ENCODE measurements at places on chromosomes 3 and 15.

DNA sequence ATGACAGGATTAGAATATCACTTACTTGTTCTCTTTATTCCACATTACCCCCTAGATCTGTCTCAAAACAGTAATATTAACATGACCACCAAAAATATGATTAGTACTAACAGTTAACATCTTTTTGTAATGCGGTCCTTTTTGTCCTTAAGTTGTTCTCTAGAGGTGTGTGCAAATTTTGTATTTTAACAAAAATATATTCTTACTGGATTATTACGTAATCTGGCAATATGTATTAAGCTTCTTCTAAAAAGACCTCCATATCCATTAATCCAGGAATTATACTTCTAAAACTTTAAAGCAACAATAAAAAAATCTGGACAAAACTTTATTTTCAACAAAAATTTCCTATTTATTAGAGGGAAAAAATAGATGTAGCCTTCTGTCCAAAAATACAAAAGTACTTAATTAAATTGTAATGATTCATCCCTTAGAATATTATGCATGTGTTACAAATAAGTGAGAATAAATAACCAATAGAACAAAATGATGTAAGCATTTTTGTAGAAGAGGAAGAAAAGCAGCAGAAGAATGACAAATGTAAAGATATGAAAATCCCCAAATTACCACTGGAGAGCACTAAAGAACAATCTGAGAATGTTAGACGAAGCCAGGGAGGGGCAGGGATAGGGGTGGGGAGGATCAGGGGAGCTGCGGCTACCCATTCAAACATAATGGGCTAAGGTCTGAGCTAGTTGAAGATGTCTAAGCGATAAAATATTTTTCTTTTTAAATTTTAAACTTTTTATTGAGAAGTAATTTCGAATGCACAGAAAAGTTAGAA is 945.6 kb downstream of the MCTP2 start:
- DNase-seq: no peak

DNA sequence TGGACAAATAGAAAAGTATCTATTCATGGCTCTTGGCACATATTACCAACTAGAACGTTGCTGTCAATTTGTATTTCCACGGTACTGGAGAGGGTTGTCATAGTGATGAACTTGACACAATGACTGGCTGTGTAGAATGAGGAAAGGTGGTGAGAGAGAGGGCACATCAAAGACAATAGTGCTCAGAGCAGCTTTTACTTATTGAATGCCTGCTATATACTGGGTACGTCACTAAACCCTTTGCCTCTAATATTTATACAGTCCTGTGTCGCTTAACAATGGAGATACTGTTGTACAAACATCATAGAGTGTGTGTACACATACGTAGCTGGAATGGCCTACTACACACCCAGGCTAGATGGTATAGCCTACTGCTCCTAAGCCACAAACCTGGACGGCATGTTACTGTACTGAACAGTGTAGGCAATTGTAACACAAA is 8.3 kb downstream of the TMPRSS7 start:
- DNase-seq: no peak

- DNase-seq: no peak
Measured at GRCh38 chr3:34531156-34531555, 732.7 kb downstream of the PDCD6IP start.

GRCh38 chr3:24578324-24578723 is 83.7 kb upstream of the THRB start:
- DNase-seq: no peak

- no peak for DNase-seq
Measured at GRCh38 chr15:80437334-80437891, 33.2 kb downstream of the ARNT2 start.

DNA sequence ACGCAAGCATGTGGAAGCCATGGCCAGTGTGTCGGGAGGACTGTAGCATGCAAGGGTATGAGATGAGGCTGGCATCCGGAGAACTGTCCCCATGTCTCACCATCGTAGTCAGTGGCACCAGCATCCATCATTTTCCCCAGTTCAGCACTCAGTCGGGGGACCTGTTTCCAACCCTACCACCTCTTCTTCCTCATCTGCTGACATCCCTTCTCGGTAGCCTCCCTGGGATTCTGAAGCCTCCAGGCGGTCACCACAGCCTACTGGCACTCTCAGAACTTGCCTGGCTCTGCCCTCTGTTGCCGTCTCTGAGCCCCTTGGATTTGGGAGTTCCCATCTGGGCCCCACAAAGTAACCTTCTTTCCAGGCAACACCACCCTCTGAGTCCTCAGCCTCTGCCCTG is 131.1 kb upstream of the ABHD17C start:
- DNase-seq: no peak

DNA sequence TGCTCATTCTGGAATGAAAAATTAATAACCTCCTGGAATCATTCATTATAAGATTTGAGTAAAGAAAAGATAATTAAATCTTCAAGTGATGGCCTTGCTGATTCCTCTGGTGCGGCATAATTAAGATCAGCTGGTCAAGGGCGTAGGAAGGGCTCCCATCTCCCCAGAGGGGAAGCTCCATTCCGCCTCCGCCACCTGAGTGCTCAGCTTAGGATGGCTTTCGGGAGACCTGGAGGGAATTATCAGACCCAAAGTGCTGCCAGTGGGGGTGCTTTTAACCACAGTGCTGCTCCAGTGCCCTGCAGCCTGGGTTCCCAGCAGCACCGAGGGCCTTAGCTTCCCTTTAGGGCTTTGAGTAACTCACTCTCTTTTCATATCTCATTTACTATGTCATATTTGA is 556.6 kb upstream of the RGMA start:
- no peak for DNase-seq

- DNase-seq: no peak
Measured at GRCh38 chr15:69185216-69185615, 24.8 kb downstream of the GLCE start.

GRCh38 chr15:58738046-58738707 is 11.3 kb downstream of the ADAM10 start:
- DNase-seq: peak; percentile 31

GRCh38 chr3:187072511-187072910 is 66.8 kb downstream of the RPL39L start:
- DNase-seq: no peak

GRCh38 chr3:12294885-12295580 is 6.2 kb downstream of the PPARG start:
- peak; percentile 65 for DNase-seq

DNA sequence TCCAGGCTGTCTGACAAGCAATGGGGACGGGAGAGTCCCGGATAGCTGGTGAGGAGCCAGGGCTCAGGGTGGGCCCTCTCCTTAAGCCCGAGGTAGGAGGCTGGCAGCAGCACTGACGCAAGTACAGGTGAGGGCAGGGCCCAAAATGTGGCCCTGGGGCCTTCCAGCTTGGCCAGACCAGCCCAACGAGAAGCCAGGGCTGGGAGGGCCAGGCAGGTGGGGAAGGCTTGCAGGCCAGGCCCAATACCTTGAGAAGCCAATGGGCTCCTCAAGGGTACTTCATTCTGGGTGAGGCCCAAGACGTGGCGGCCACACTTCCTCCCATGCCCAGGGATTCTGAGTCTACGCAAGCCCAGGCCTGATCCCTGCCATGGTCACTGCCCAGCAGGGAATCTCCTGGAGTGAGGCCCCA is 37.2 kb downstream of the AMOTL2 start:
- no peak for DNase-seq

GRCh38 chr3:100440895-100441294 is 39.6 kb downstream of the LNP1 start:
- no peak for DNase-seq

DNA sequence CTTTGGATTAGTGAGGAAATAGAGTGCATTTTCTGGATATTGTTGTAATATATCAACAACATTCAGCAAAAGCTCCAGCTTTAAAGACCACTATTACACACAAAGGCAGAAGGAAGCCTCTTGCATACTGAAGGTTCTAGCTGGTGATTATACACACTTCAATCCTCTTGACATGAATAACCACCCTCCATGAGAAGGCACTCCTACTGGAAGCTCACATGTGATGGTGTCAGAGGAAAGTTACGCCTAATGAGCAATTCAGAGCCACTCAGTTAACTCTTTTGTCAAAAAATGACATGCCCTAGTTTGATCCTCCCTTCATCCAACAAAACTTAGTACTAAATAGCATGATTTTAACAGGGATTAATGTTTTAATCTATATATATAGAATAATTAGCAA is 124.6 kb upstream of the LYSMD4 start:
- no peak for DNase-seq

GRCh38 chr15:73845507-73845906 is 27.9 kb upstream of the TBC1D21 start:
- DNase-seq: no peak

DNA sequence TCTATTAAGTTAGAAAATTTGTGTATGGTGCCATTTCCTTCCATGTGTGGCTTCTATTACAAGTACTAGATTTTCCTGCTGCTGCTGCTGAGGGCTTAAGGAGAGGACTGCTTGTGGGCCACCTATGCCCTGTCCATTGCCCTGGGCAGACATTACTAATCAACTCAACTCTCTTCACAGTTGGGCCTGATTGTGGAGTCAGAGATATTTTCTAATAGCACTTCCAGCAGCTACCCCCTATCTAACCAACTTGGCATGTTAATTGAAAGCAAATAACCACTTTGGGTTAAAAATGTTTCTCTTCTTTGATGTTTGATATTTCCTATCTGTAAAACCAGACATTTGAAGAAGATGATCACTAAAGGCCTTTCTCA is 242.0 kb downstream of the EDEM1 start:
- no peak for DNase-seq

DNA sequence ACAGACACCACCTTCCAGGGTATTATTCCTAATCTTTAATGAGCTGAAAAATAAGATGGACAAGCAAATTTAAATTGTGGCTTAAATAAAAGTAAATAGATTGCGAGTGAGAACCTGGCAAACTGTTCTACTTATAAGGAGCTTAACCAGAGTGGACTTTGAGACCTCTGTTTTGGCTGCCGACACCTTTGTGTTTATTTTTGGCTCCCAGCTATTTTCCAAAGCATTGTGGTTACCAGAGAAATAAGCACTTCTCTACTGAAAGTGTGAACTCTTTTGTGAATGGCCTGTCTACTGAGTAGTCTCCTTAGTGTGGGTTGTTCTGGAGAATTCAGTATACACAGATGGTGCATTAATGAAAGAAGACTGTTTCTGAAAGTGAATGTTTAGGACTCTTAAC is 109.4 kb downstream of the ATP8B4 start:
- no peak for DNase-seq
